Right ventricle myocardium superior (tissue), 1 donor: ENCODE measurements at places on chromosomes 3 and 15.
A peak's percentile ranks its signal among the peaks of the same experiment; 100 is the strongest.

- no peak for DNase-seq
Observed at GRCh38 chr15:77475898-77476297, 55.2 kb downstream of the HMG20A start.

DNA sequence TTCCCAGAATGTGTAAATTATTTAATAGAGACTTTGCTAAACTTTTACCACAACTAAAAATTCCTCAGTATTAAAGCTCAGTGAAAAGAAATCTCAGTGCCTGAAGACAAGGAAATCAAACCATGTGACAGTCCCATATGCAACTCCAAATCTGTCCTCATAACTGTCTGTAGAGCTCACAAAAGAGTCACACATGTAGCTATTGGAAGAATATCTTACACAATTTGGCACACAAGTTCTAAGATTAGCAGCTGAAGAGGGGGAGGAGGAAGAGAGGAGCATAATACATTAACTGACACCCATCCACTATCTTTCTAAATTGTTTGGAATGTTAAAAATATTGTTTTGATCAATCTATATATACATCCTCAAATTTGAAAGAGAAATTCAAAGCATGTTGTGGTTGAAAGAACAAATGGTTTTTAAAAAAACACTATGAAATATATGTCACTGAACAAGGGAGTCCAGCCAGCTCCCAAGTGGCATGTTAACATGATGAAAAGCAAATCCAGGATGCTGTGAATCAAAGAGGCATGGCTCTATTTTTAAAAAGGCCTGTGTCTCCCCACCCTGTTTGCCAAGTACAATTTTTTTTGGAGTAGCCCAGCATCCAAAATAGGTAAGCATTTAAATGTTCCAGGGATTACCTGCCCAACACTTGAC is 126.3 kb upstream of the NANOGP8 start:
- no peak for DNase-seq

DNA sequence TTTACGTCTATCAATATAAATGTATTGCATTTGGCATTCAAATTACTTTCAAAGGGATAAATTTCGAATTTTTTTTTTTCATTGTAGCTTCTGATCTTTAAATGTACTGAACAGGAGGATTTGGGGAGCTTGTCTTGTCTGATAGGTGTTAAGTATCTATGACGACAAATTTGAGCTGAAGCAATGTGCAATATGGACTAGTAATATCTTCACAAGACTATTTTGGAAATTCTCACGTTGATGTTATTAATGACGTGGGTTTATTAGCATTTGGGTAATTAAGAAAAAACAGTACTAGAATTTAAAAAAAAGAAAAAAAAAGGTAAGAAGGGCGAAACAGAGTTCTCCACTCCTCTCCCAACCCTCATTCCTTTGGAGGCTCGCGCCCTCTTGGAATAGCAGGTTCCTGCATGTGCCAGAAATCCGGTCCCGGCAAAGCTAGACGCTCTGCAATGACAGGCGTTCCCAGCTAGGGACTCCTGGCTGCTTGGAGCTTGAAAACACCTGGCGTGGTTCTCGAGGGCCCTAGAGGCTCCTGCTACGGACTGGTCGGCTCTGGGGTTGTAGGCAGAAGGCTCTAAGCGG is 648 bp upstream of the P2RY1 start:
- DNase-seq: no peak

GRCh38 chr15:39511916-39512260 is 69.0 kb upstream of the THBS1 start:
- no peak for DNase-seq

DNA sequence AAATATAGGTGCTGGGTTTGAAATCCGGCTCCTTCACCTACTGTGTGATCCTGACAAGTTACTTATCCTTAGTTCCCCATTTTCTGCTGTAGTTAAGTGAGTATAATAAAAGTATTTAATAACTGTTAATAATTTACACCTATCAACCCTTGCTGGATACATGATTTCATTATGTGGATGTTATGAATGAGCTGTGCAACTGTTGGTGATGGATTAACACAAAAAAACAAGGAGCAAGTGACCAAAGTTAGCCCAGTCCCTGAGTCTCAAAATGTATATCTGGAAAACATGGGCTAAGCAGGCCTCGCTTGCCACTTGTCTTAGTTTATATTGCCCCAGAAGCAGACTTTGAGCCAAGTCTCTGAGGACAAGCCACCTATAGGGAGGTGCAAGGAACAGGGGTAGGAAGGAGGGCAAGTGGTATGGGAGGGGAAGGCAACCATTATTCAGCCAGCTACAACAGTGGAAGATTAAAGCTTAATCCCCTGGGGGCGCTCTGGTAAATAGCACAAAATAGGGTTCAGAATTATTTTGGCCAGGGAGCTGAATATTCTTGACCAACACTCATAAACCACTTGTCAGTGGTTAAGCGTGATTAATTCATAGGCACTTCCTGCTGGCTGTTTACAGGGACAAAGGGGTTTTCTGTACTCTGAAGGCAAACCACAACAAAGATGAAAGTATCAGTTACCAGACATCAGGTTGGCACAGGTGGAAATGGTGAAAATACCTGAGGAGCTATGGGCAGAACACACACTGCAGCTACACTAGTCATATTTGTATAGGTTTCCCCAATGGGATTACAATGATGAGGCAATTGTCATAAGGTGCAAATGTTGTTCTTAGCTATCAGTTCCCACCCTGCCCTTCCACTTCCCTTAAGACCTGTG is 76.2 kb downstream of the TRIM42 start:
- no peak for DNase-seq

GRCh38 chr3:37871858-37872257 is 10.2 kb downstream of the CTDSPL start:
- DNase-seq: no peak

- peak; percentile 30 for DNase-seq
Observed at GRCh38 chr3:13122081-13123012, 49.1 kb upstream of the IQSEC1 start.

GRCh38 chr3:24781454-24781853 is 286.8 kb upstream of the THRB start:
- DNase-seq: no peak

- DNase-seq: no peak
Observed at GRCh38 chr3:148873977-148874376, 8.9 kb downstream of the CPA3 start.

GRCh38 chr3:168085491-168086119 is 10.1 kb downstream of the GOLIM4 start:
- DNase-seq: no peak

DNA sequence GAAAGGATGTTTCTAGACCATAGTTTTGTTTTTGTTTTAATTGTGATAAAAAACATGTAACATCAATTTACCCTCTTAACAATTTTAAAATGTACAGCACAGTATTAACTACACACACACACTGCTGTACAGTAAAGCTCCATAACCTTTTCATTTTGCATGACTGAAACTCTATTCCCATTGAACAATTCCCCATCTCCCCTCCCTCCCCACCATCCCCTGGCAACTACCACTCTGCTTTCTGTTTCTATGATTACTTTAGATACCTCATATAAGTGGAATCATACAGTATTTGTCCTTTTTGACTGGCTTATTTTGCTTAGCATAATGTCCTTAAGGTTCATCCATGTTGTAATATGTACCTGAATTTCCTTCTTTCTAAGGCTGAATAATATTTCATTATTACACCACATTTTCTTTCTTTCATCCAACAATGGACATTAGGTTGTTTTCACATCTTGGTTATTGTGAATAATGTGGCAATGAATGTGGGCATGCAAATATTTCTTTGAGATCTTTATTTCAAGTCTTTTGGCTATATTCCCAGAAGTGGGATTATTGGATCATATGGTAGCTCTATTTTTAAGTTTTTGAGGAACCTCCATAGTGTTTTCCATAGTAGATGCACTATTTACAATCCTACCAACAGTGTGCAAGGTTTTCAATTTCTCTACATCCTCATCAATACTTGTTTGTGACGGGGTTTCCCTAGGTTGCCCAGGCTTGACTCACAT is 10.7 kb downstream of the CHST14 start:
- no peak for DNase-seq

GRCh38 chr3:29335943-29336342 is 55.1 kb downstream of the RBMS3 start:
- DNase-seq: no peak

- DNase-seq: no peak
Observed at GRCh38 chr3:26522919-26523318, 99.7 kb upstream of the LRRC3B start.

DNA sequence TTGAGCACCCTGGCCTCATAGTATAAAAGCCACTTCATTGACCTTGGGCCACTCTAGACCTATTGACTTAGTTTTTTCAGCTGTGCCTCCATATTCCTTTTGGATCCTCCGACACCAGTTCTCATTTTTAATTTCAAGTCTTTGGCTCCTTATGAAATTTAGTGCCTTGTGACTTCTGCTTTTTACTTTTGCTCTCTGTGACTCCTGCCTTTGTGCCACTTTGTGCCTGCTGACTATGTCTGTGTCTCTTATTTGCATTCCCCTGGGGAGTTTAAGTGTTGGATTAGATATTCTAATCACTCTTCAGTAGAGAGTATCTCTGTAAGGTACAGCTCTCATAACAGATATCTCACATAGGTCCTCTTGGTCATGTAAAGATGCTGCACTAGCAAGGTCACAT is 39.6 kb upstream of the GPR149 start:
- no peak for DNase-seq

DNA sequence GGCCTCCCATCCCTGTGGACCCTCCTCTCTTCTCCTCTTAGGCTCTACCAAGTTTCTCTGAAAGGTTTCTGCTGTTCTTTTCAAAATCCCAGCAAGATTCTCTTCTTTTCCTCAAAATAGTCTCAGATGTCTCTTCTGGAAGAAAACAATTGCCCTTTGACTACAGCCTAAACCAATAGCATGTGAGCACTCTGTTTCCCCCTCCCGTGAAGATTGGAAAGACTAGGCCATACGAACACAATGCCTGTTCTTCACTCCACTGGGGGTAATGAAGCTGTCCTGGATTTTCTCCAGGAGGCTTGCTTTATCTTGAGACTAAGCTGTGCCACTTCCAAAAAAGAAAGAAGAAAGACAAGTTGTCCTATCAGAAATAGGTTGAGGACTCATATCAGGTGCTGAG is 178.7 kb upstream of the MCTP2 start:
- no peak for DNase-seq

DNA sequence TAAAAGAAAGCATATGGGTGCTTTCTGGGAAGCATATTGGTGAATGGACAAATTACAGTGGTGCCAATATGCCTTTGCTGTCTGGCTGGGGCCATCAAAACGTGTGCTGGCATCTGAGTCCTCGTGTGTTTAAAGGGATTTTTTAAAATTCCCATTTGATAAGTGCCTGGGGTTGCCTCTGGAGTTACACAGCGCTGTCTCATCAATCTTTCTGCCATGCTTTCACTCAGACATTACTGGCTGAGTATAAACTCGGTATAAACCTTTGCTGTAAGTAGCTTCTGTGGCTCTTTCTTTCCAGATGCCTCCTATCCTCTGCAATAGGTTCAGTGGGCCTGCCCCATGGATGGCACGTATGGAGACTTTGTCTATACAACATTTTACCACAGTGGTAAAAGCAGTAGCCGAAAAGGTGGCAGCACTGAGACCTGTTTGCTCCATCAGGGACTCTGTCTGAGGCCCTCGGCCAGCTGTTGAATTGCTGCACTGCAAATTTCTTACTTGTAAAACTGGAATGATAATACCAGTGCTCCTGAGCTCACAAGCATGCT is 195.5 kb downstream of the LPP start:
- no peak for DNase-seq

GRCh38 chr15:88274553-88275460 is 18.3 kb upstream of the NTRK3 start:
- peak; percentile 66 for DNase-seq

DNA sequence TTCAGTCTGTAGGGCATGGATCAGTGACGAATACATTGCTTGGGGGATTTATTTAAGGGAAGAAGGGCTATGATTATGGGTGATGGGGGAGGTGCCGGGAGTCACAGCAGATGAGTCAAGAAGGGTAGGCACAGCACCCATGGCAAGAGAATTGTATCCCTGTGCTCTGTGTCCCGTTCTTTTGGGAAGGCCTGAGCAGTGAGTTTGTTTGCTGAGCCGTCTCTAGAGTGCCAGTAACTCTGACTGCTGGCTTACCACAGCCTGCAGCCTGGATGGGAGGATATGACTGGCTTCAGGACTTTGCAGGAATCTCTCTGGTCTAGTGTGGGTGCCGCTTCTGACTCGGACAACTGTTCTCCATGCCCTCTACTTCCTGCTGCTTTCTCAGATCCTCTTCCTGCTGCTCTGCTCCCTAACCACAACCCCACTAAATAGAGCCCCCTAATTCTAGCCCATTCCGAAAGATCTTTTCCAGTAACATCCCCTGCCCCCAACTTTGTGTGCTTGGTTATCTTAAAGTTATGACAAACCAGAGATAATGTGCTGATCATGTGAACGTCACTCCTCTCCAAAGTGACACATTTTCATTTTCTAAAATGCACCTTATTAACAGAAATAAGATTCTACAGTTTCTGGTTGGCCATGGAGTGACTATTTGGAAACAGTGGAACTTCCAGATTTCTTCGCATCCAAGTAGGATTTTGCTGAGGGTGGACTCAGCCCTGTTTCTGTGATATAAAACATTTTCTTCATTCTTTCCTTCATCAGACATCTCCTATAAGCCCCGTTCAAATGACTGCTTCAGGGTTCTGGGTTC is 239.0 kb downstream of the SLCO3A1 start:
- DNase-seq: no peak

DNA sequence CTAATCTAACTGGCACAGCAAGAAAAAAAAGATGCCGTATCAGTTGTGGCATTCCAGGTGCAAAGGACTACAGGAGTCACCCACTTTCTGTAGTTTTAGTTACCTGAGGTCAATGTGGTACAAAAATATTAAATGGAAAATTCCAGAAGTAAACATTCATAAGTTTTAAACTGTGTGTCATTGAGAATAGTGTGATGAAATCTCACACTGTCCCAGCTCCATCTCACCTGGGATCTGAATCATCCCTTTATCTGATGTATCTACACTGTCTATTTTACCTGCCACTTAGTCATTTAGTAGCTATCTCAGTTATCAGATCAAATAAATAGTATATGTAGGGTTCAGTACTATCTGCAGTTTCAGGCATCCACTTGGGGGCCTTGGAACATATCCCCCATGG is 26.7 kb downstream of the GBE1 start:
- no peak for DNase-seq

DNA sequence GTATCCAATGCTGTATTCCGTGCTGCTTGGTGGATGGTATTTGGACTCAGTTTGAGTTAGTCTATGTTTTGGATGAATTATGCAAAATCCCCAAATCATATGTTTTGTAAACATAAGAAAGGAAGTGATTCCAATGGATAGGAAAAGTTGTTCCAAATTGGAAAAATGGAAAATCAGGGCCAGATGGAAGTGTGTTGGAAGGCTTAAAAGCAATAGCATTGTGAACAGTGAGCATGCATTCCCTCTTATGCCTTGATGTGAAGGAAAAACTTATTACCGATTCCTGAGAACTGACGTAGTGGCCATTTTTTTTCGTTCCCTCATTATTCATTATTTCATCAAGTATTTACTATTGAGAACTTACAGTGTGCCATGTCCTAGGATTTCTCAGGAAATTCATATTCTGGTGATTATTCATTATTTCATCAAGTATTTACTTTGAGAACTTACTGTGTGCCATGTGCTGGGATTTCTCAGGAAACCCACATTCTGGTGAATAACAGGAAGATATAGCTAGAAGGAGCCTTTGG is 144.1 kb upstream of the TPRG1 start:
- DNase-seq: no peak

GRCh38 chr15:71551566-71551965 is 258.8 kb upstream of the NR2E3 start:
- no peak for DNase-seq

- DNase-seq: no peak
Observed at GRCh38 chr15:75616766-75617165, 8.8 kb downstream of the SNUPN start.

- no peak for DNase-seq
Observed at GRCh38 chr3:72128921-72129320, 344.0 kb upstream of the PROK2 start.
